GM12864 (cell line): ENCODE measurements at places on chromosomes 11 and 22.

GRCh38 chr11:30143098-30143705 is 87.6 kb upstream of the FSHB start:
- DNase-seq, result peak; percentile 13

DNA sequence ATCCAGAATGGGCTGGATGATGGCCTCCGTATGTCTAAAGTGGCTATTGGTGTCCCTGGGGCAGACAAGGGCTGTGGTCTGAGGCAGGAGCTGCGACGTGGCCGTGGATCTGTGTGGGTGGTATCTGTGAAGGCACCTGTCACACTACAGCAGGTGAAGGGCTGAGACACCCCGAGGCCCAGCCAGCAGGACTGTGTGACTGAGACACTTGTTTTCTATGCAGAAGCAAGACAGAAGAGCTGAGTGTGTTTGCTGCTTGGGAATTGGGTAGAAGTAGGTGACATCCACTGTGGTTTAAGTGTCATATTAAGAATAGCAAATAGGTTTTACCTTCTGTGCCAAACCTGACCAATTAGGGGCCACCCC is 35.0 kb downstream of the AMPD3 start:
- no peak for DNase-seq

DNA sequence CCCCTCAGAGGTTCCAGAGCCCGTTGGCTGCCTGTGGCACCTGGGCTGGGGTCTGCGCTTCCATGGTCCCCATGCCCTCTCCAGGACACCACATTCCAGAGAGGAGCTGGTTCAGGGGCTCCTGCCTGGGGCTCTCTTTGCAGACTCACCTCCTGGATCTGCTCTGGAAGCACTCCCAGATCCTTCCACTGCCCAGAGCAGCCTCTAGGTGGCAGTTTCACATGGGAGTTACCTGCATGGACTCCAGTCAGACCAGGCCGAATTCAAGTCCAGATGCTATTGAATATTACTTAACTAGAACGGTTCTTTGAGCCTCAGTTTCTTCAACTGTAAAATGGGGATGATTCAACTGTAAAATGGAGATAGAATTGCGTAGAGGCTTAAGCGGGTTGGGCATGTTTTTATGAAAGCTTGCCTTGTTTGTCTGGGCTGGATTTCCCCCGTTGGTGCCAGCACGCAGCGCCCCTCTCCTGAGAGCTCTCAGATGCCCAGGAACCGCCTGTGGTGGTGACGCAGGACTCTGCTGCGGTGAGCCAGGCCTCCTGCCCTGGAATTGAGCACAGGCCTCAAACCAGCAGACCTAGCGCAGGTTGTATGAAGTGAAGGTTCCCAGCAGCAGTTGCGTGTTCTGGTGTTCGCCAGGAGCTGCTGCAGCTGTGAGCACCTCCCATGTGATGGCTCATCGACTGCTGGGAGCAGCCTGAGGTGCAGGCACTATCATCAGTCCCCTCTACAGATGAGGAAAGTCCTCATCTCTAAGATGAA is 44.2 kb downstream of the LMO1 start:
- peak; percentile 10 for DNase-seq

DNA sequence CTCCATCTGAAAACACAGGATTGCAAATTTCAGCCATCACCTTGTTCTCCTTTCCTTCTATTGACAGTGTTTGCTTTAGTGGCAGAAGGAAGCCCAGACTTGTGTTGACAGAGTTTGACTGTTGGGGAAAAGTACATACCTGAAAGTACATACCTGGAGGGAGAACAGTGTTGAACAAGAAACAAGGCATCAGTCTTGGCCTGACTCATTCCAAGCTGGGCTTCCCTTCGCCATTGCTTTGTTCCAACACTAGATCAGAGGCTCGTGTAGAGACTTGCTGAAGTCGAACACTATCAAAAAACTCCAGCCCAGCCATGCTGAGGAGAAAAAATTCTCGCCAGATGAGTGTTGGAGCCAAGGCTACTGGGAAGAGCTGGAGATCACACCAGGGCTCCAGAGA is 133.4 kb downstream of the BBOX1 start:
- no peak for DNase-seq

DNA sequence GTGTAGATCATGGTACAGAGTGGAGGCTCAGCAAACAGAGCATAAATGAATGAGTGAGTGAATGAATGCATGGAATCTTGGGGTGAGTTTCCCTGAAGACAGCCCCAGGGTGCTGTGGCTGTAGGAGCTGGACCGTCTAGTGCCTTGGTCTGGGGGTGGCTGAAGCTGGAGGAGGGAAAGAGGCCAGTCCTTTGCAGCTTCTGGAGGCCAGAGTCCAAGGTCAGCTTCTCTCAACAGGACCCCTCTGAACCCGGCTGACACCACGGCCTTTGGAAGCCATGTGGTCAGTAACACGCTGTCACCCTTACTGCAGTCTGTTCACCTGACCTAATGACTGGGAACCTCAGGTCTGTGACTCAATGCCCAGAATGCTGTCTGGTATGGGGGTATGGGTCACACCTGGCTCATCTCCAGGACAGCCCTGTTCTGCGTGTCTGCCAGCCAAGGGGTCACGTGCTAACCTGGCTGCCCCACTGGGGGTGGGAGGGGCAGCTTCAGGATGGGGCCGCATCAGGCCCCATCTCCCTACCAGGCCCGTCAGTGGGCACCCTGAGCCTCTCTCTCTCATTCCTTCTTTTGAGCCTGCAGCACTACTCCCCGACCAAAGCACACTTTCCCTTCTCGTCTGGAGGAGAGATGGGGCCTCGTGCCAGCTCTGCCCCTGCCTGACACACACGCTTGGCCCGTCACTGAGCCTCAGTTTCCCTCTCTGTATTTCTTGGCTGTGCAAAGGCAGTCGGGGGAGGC is 24.1 kb upstream of the CHKA start:
- no peak for DNase-seq
